ENCODE measurements at places on chromosomes 11 and 22.

DNA sequence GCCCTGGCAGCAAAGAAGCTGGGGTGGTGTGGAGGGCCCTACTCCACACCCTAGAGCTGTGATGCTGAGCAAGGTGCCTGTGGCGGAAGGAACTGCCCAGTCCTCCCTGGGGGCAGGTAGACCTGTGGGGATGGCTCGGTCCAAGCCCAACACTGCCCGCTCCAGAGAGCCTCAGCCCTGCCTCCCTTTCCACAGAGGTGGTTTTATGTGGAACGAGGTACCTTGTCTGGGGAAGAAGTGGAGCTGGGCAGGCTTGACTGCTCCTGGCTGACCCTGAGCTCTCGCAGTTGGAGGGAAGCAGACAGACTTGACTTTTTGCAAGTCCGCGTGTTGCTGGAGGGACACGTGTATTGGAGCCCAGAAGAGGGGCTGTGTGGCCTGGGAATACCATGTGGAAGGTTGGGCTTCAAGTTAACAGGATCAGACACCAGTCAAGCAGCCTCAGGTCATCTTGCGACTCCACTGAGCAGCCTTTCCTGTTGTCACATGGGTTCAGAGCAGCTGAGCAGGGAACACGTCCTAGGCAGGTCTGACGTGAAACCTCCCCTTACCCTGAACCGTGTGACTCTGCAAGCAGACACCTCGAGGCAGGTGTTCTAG lies 117.7 kb downstream of the CACNA1I start:
- no peak for DNase-seq

GRCh38 chr11:93537767-93538261 lies 5.4 kb downstream of the SMCO4 start:
- no peak for DNase-seq

DNA sequence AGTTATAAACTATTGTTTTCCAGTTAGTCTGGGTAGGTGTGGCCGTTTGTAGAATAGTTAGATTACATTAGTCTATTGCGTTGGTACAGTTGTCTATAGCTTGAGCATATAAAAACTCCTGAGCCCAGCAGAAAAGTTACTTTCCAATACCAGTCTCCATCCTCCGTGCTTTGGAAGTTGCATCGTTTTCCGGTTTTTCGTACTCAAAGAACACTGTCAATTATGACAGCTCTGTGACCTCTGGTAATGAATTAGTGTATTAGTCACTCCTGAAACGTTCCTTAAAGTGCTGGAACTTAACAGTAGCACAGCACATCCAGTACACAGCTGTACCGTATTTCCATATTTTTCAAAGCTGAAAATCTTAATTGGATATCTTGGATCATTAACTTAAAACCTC lies 808 bp upstream of the MSANTD2 start:
- no peak for DNase-seq

GRCh38 chr11:125025968-125026367 lies 37.1 kb upstream of the SLC37A2 start:
- no peak for DNase-seq

DNA sequence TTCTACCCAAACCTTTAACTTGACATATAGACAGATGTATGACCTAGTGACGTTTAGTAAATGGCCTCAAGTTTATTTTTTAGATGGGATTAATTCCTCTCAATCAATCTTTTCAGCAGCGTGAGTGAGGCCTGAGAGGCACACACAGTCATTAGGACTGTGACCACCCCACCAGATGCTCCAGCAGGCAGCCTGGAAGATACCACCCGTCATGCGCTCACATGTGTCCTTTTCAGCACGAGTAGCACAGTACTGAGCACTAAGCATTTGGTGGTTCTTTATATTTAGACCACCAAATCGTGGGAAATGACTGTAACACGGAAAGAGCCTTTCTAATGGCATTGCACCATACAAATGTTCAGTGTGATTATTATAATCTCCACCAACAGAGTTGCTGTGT lies 354.6 kb upstream of the DDI1 start:
- no peak for DNase-seq

DNA sequence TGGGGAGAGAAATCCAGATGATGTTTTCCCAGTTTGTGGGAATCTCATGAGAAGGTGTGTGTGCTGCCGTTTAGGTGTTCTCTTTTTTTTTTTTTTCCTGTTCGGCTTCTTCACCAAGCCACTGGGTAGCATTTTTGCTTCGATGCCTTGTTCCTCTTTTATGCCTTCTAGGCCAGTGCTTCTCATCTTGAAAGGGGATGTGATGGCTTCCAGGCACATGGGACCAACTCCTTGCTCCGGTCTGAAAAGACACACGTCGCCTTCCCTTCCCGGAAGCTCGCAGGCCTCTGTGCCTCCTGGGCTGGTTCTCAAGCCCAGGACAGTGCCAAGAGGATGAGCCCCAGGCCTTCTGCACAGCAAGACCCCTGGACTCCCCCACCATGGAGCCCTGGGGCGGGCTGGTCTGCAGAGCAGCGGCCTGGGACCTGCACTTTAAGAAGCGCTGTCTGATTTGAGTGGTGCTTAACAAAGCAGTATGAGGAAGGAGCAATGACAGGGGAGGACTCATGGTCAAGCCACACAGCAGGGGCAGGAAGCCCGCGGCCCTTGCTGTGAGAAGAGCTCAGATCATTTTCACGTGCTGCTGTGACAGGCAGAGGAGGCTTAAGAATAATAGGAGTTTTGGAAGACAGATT lies 158.8 kb downstream of the MPPED1 start:
- DNase-seq: no peak

GRCh38 chr22:23380230-23380573 lies 199.9 kb downstream of the IGLL1 start:
- DNase-seq: no peak

GRCh38 chr22:30430933-30431332 lies 5.4 kb downstream of the MTFP1 start:
- no peak for DNase-seq

DNA sequence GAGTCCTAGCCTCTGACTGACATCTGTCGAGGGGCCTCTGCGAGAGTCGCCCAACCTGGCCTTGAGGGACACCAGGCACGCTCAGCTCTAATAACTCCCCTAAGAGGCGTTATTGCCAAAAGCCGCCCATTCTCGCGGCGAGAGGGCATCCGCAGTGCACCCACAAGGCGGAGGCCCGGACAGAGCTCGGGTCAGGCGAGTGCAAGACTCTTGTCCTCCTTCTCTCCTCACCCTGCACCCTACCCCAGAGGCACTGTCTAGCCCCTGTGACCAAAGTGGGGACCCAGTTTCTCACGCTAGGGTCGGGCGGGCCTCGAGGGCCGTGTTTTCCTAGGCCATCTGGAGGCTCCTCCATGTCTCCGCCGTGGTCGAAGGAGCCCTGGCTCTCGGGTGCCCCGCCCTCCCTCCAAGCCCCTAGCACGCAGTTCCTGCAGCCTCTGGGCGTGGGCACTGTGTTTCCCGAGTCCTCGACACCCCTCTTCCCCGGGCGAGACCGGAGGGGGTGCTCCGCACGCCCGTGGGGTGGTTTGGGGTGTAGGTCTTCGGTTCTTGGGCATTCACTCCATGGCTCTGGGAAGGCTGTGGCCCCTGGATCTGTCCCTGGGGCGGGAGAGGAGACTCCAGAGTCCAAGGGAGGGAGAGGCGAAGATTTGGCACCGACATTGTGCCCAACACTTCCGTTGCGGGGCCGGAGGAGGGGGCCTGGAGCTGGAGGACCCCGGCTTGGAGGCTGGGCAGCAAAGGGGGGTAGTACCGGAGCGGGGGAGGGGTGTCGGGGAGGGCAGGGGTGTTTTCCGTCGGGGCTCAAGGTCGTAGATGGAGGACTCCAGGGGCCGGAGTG lies 1.0 kb downstream of the CHRM4 start:
- DNase-seq: no peak

DNA sequence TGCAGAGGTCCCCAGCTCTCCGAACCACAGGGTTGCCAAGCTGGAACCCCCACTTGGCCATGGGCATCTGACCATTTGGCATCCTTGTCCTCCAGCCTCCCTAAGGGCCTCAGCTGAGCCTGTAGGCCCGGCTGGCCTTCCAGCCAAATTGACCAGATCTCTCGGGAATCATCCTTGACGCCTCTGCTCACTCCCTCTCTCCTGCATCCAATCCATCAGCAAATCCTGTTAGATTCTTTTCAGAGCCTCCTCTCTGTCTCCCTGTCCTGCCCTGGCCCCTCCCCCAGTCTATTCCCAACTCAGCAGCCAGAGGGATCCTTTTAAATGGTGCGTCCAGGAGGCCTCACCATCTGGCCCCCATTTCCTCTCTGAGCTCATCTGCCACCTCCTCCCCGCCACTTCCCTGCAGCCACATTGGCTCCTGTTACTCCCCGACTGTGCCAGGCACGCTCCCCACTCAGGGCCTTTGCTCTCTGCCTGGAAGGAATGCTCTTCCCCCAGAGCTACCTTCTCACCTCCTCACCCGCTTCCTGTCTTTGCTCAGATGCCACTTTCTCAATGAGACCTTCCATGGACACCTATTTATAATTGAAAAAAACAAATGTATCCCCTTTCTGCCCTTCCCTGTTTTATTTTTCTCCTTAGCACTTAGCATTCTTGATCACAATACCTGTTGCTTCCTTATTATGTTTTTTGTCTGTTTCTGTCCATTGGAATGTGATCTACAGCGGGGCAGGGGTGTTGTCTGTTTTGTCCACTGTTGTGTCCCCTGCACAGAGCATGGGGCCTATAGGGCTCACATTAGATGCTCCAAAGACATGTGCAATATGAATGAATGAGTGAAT lies 78.1 kb downstream of the NFAM1 start:
- no peak for DNase-seq

DNA sequence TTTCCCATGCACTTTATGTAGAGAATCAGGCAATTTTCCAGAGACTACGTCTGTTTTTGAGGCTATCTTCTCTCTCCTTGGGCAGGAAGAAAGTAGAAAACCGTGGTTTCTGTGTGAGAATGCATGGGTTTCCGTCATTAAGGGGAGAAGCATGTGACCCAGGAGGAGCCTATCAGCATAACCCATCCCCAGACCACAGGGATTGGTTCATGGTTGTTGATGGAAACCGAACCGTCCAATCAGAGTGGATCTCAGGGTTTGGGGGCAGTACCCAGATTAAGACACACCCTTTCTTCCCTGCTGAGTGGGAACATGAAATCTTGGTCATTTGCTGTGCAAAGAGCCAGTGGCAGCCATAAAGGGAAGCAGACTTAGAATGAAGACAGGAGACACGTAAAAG lies 517.8 kb downstream of the MN1 start:
- no peak for DNase-seq

- DNase-seq: no peak
These were observed 42.6 kb downstream of the APLP2 start for GRCh38 chr11:130112071-130112830.

DNA sequence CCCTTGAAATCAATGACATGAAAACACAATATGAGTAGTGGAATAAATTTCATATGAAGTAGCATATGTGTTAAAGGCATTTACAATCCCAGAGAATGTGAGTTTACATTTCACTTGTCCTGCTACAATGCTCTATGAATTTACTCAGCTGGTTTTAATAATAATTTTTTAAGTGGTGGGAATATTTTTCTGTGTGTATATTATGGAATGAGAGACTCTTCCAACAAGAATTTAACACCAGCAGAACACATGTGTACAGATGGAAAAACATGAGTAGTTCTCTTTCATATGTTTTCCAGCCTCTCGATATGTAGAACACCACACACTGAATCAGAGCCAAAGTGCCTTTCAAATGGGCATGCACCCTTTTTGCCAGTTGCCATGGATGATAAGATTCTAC lies 170.4 kb downstream of the MAML2 start:
- DNase-seq: no peak

GRCh38 chr11:29231586-29231985 lies 785.2 kb downstream of the KCNA4 start:
- DNase-seq: no peak

- no peak for DNase-seq
These were observed 37.3 kb upstream of the XBP1 start for GRCh38 chr22:28837640-28838039.

GRCh38 chr22:41501209-41501608 lies 32.3 kb downstream of the ACO2 start:
- DNase-seq: no peak

DNA sequence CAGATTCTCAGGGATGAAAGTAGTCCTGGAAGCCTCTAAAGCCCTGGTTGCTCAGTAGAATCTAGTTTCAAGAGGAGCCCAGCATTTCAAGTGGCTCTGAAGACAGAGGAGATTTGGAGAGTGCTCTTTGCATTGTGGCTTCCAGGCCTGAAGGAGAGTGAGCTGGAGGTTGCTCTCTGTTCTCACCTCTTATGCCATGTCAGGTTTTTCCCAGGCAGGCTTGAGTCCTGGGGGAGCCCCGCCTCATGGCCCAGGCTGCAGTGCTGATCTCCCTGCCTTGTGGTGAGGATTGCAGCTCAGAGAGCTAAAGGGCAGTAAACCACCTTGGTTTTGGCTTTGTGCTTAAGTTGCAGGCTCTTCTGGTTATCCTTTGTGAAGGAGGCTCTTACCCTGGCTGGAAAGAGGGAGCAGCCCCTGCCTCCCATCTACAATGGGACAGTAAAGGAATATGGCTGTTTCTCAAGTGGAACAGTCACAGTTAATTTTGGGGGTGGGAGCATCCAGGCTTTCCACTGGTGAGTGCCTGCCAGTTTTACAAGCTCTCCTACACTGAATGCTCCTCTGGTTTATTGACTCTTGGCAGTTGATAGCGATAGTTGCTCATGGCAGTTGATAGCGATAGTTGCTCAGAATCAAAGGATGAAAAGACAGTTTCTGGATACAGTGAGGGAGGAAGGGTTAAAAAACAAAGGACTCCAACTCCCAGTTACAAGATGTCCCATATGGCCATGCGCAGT lies 32.6 kb downstream of the RCOR2 start:
- no peak for DNase-seq

Measured in stimulated activated CD4-positive, alpha-beta T cell treated with anti-CD3 and anti-CD28 coated beads, Interleukin-1b, Interleukin-23, amount 100 ng/mL, for 48 hours (primary cell).